ENCODE measurements at places on chromosomes 6 and 20. TPM values are rescaled to one million over a fixed set of nuclear protein-coding genes. Genes with fewer than 3 reads are reported as not detected.
A peak's percentile ranks its signal among the peaks of the same experiment; 100 is the strongest.

Gene ZNF165
- 5.3 TPM for total RNA-seq

Gene SLC26A8
- 0.73 TPM for total RNA-seq

Gene RAET1L
- not detected for total RNA-seq

Gene BTN3A1
- 18.3 TPM for total RNA-seq

Gene DTD1
- total RNA-seq = 57.6 TPM

Gene NHLRC1
- 1.7 TPM for total RNA-seq

Gene ENPP5
- total RNA-seq = 48.6 TPM

Gene IRF4
- 1.1 TPM for total RNA-seq

Gene ZNF311
- total RNA-seq = 1.0 TPM

Gene PLN
- total RNA-seq = 5.7 TPM

- DNase-seq = peak; percentile 92
These were observed 173.8 kb downstream of the VEGFA start for GRCh38 chr6:43943781-43944250.

GRCh38 chr6:38034274-38034914 lies 214.9 kb downstream of the ZFAND3 start:
- no peak for DNase-seq

DNA sequence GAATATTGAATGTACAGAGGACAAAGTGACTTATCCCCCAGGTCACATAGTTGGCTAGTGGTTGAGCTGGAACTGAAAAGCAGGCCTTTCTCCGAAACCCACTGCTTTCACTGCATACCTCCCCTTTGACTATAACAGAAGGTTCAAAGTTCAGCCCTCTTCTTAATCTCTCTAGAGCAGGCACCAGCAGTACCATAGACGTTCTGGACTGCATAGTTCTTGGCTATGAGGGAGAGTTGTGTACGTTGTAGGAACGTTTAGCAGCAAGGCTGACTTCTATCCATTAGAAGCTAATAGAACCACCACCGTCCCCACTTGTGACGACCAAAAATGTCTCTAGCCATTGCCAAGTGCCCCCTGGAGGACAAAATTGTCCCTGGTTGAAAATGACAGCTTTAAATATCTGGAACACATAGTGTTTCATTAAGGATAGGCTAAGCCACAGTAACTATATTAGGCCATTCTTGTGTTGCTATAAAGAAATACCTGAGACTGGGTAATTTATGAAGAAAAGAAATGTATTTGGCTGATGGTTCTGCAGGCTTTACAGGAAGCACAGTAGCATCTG lies 123.8 kb upstream of the MTHFD1L start:
- DNase-seq = peak; percentile 26

DNA sequence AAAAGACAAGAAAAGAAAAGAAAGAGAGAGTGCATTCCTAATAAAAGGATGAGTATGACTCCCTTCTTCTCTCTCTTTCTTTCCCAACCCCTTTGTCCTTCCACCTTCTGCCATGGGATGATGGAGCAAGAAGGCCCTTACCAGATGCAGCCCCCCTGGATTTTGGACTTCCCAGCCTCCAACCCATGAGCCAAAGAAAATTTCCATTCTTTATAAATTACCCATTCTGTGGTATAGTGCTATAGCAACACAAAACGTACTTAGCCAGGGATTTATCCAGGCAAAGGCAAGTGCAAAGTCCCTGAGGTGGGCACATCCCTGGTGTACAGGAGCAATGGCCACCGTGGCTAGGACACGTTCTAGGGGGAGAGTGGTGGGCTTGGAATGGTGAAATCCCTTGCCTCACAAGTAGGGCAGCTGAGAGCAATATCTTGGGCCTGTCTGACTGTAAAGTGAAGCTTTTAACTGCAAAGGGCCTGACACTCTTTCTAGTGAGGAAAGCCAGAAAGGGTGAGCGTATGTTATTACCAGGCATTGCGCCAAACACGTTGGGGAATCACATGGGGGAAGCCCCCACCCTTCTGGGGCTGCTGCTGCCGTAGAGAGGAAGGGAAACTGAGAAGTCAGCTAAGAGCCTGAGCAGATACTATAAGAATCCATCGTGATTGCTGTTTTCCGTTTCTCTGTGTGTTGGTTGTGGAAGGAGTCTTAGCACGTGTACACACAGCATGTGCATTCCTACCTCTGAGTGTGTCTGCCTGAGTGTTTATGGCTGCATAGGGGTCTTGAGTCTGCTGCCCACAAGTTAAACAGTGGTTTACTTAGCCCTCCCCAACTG lies 50.7 kb upstream of the SIRPA start:
- DNase-seq = peak; percentile 16

GRCh38 chr6:112214739-112215269 lies 39.6 kb downstream of the LAMA4 start:
- DNase-seq = no peak

DNA sequence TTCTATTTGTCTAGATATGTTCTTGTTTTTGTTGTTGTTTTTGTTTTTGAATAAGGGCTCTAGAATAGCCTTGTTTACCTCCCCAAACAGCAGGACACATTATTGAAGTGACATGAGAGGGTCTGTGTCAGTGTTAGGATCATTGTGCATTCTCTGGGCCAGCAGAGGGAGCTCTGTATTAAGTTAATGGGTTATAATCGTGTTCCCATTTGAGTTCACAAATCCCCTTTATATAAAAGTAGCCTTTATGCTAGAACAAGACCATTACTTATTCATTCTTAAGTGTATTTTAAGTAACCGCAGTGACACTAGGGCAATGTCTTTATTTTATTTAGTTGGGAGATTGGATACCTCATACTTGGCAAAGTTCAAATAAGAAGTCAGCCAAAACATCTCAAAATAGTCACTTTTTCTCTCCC lies 44.8 kb downstream of the STK4 start:
- DNase-seq = peak; percentile 50

DNA sequence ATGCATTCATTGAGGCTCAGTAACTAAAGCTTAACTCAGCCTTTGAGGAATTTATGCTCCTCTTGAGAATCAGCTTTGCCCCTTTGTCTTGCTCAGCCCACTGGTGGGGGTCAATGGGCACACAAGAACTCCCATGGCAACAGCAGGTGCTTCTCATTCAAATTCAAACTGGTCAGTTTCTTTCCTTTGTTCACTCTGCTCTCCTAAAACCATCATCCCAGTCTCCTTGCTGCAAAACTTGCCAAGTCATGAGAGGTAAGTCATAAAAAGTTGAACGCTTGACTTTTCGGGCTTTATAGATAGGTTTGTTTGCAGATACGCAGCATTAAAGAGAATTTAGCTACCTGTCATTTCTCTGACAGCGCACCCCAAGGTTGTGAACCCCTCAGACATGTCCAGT lies 146.8 kb downstream of the TFAP2A start:
- DNase-seq = no peak

DNA sequence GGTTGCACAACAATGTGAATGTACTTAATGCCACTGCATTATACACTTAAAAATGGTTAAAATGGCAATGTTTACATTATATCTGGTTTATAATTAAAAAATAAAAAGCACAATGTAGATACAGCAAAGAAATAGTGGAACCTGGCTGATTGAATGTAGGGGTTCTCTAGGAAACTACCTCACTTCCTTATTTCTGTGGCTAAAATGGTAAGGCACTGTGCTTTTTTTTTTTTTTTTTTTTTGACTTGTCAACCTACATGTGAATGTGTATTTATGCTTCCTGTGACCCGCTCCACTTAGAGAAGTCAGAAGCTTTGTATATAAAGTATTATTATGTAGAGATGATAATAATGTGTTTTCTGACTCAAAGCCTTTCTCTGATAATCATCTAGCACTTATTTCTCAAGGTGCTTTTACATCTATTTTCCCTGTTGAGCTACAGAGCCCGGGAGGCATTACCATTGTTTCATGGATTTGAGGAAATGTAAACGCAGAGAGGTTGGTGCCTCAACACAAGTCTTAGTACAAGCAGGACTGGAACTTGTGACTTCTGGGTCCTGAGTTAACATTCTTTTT lies 55.0 kb downstream of the SOX4 start:
- no peak for DNase-seq

DNA sequence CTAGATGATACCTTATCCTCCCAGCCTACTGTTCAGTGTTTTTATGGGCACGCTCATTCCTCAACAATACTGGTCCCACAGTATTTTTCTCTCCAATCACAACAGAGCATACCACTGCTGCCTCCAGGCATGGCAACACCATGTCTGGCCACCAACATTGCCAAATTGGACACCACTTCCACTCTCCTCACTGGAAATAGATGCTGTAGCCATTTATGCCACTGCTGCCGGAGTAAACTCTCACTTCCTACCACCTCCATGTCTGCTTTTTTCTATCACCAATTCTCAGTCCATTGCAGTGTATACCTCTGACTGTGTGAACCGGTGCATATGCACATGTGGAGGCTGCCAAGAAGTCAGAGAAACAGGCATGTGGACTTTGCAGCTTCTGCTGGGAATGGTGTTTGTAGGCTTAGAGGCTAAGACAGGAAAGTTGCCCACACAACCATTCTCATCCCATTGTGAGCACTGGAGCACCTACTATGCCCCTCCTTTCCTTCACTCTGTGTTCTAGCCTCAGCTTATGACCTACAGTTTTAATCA lies 14.4 kb downstream of the PI3 start:
- DNase-seq = no peak

DNA sequence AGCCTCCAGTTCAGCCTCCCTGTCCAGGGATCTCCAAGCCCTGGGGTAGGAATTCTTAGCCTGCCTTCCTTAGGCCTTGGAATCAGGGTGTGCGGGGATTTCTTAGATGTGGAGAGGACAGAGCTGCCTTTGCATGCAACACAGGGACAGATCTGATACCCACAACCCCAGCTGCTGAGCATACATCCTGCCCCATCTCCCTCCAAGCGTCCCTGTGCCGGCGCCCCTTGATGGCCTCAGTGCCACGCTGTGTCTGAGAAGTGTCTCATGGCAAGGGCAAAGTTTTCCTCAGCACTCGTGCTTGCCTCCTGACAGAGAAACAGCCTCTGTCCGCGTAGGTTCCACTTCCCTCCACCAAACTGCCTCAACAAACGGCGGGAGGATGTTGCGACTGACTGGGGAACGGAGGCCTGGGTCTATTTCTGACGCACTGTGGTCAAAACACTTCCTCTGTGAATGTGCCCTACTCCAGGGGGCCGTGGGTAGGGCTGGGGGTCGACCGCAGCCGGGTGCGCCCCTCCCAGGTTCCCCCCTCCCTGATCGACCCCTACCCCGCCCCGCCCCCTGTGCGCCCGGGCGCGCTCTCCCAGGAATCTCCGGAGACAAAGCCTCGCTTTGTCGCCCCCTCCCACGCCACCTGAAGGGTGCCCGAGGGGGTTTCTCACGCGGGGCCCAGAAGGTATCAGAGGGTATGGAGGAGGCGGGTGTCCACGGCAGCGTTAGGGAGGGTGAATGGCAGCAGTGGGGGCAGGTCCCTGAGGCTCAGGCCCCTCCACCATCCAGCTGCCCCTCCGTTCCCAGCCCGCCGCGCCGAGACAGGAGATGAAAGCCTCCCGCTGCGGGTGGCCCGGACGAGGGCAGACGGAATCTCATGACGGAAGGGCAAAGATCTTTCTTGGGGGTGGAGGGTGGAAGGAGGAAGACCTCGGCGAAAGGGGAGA lies 806 bp downstream of the MICAL1 start:
- DNase-seq = peak; percentile 21

- no peak for DNase-seq
These were observed 106.4 kb upstream of the ASCC3 start for GRCh38 chr6:100987556-100987955.

GRCh38 chr20:34891166-34892062 lies 15.0 kb downstream of the ACSS2 start:
- no peak for DNase-seq

GRCh38 chr6:90678049-90678779 lies 91.3 kb upstream of the MAP3K7 start:
- DNase-seq = no peak

GRCh38 chr6:41648921-41649320 lies 10.7 kb downstream of the MDFI start:
- DNase-seq = no peak

DNA sequence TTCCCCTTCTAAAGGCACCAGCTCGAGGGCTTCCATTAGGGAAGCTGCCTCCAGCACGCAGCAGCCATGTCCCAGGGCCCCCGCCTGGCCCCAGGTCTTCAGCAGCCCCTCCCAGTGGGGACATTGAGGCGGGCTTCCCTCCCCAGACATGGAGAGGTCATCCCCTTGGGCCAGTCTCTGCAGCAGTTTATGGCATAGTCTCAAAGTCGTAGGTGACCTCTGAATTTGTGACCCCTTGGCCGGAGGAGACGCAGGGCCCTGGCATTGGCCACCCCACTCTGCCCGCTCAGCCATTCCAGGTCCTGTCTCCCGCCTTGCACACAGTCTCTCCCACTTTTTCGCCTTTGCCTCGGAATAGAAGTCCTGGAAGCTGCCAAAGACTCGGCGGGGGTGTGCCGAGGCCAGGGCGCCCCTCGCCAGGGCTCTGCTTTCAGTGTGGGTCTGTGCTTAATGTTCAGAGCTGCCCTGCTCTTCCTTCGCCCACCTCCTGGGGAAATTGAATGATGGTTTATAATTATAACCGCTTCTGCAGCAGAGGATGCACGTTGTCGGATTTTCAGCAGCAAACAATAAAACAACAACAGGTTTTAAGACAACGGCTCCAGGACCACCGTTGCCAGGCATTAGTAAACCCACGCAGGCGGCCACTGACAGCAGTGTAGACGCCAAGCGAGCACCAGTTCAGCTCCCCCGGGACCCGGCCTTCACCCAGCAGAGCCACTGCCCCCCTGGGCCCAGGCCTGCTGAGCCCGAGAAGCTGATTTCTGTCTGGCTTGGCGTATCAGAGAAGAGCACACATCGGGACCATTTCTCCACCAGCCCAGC lies 187.0 kb downstream of the TAF4 start:
- no peak for DNase-seq

- no peak for DNase-seq
These were observed 5.8 kb upstream of the SLC52A3 start for GRCh38 chr20:774016-774659.

DNA sequence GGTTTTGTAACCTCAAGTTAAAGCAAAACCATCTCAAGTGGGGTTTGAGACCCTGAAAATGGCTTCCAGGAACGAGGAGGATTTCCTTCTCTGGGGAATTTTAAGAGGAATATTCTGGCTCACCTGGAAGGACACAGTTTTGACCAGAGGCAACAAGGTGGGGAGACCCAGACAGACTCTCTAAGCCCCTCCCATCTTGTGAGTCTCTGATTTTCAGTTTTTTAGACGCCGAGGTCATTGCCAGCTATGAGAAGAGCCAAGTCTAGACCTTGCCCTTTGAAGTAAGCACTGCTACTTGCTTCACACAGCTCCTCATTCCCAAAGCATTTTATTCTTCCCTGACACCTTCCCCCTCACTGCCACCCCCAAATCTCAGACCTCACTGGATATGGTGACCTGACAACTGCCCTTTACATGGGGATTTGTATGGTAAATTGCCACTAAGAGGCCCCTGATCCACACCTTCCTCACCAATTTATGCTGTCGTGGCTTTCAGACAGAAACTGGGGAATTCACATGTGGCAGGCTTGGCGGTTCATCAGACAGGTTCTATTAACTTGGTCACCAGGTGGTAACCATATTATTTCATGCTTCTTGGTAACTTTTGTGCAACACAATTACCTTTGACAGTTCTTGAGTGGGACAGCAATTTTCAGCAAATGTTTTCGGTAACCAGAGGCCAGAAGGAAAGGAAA lies 116.2 kb downstream of the ISM1 start:
- DNase-seq = no peak

- no peak for DNase-seq
These were observed 6.9 kb upstream of the RPS6KA2 start for GRCh38 chr6:166633732-166634535.

GRCh38 chr20:58651946-58652605 lies 993 bp downstream of the STX16 start:
- DNase-seq = peak; percentile 46

- DNase-seq = peak; percentile 25
These were observed 207.9 kb downstream of the ERMARD start for GRCh38 chr6:169959136-169960002.

Measured in thyroid gland (tissue), 4 donors.